A172 (cell line): ENCODE measurements at places on chromosomes 1 and 21.
A peak's percentile ranks its signal among the peaks of the same experiment; 100 is the strongest.

DNA sequence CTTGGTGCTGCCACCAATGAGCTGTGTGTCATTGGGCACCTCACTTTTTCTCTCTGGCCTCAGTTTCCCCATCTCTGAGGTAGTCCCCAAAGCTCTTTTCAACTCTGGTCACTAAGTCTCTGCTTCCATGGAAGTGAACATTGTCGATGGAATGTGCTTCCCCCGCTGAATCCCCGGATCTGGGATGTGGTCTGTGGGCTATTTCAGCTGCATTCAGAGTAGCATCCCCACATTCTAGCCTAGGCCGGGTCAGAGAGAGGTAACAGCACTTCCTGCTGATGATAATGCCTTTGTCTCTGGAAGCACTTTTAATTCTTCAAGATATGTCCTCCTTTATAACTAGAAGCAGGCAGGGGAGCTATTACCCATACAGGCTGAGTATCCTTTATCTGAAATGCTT lies 29.8 kb downstream of the RASSF5 start:
- DNase-seq, result no peak

GRCh38 chr1:112761714-112762480 lies 46.8 kb upstream of the PPM1J start:
- no peak for DNase-seq

DNA sequence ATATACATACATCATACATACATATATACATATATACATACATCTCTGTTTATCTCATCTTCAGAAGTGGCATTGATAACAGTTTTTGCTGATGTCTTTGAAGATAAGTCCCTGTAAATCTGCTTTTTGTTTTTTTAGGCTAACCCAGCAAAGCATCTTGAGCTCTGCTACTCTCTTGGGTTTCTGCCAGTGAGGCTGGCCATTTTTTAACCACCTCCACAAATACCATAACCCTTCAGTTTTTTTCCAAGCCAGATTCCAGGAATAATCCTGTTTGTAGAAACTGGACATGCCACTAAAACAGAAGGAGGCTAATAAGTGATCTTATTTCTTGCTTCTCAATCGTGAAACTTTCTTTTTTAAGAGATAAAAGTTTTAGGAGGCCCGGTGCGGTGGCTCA lies 21.6 kb downstream of the SDHC start:
- DNase-seq, result no peak

DNA sequence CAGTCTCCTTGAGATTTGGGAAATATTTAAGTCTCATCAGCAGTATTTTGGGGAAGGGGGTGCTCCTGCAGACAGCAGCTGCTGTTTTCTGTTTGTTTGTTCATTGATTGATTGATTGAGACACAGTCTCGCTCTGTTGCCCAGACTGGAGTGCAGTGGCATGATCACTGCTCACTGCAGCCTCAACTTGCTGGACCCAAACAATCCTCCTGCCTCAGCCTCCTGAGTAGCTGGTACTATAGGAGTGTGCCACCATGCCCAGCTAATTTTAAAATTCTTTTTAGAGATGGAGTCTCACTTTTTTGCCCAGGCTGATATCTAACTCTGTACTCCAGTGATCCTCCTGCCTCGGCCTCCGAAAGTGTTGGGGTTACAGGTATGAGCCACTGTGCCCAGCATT lies 18.2 kb downstream of the UCK2 start:
- DNase-seq, result no peak

GRCh38 chr1:41485605-41486004 lies 1.1 kb upstream of the EDN2 start:
- peak; percentile 90 for DNase-seq

DNA sequence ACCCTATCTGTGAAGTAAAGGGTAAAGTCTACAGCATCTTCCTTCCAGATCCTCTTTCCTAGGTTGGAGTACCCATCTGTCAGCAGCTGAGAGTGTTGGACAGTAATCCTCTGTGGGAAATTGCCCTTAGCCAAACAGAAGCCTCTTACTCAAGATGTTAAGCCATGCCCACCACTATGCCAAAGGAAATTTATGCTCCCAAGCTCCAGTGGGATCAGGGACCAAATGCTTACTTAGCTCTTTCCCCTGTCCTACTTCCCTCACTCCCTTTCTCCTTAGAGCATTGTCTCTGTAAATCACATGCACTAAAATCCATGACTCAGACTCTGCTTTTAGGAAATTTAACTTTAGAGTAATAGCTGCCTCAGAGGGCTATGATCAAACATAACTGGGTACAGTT lies 254.0 kb downstream of the BRINP2 start:
- no peak for DNase-seq

GRCh38 chr1:206941766-206942418 lies 4.4 kb downstream of the PIGR start:
- no peak for DNase-seq

GRCh38 chr1:71717186-71717585 lies 565.2 kb downstream of the NEGR1 start:
- DNase-seq, result no peak

DNA sequence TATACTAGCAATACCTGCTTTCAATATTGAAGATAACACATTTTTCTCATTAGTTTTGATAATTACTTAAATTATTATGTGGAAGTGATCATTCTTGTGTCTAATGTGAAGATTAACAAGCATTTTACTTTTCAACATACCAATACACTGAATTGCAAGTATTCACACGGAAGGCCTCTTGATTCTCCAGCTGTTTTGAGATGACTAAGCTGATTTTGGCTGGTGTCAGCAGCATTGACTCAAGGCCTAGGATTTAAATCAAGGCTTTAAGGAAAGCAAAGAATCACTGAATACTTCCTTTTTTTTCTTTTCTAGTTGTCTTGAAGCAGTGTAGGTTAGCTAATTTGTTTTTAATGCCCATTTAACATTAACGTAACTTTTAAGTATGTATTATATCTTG lies 373.7 kb downstream of the SRGAP2C start:
- DNase-seq, result peak; percentile 51

DNA sequence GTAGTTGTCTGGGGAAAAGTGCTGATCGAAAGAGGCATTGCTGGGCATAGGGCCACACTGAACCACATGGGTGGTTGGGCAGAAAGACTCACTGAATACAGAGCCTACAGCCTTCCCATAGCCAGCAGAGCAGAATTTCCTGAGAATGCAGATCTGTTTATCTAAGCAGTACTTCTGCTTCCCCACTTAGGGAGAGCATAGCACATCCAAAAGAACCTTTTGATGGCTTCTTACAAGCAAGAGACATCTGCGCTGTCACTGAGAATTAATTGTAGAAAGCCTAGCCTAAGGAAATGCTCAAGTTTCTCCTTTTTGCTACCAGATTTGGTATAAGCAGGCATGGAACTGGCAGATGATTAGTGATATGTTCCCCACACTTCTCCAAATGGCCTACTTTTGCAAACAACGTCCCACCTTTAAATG lies 13.0 kb upstream of the KLHDC8A start:
- no peak for DNase-seq

DNA sequence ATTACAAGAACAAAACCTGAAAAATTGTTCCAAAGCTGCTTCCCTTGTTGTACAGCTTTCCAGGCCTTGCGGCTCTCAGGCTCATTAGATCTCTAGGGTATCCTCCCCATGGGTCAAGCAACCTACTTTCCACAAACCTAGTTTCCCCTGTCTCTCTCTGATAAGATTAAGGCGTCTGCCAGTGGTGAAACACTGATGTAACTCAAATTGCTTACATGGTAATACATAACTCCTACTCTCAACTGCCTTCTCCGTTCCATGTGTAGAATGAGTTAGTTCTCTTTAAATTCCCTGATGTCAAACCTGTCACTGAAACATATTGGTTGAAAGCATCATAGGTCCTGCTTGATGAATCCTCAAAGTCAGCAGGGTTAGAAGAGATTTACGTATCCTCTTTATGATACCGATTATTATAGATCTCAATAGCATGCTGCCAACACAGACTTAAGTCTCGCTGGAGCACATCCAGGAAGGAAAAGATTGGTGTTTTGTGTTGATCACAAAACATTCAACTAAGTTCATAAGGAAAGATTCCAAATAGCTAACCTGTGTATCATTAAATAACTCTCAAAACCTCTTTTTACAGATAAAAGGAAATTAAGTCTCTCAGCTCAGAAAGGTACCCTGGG lies 10.6 kb downstream of the PPP1R15B start:
- DNase-seq, result no peak

GRCh38 chr1:55047611-55048010 lies 8.3 kb downstream of the PCSK9 start:
- no peak for DNase-seq

DNA sequence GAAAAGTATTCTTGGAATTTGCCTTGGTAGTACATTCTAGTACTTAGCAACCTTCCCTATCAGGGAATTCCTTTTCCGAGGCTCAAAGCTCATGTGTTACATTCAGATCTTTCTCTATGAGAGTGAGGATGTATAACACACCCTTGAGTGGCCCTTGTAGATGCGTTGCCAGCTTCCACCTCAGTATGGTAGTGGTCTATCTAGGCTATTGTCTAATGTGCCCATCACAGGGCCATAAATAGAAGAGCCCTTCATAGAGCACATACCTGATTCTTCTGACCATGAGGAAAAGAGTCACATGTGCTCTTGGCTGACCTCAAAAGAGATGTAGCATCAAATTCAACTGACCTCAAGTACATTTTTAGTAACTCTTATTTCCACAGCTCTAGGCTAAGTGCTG lies 14.0 kb upstream of the ZC3H11B start:
- no peak for DNase-seq

- no peak for DNase-seq
Measured at GRCh38 chr1:162137179-162137960, 67.9 kb downstream of the NOS1AP start.

GRCh38 chr1:235004840-235005391 lies 123.7 kb downstream of the TOMM20 start:
- DNase-seq, result no peak

- DNase-seq, result no peak
Measured at GRCh38 chr1:41614818-41615217, 130.3 kb upstream of the EDN2 start.

DNA sequence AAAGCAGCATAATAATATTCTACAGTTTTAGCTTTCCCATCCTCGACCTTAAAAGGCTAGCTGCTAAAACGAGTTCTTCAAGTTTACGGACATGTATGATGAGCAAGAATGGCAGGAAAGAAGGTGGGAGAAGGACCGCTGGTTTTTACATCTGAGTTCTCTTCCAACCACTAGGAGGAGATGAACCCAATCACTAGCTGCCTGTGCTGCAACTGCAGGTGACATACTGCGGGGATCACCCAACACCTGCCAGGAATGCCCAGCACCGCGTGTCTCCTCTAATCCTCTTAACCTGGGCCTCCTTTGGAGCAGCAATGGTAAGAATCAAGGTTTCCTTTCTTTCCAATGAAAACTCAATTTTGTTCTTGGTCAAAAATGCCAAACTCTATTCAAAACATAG lies 23.5 kb downstream of the TOR3A start:
- DNase-seq, result no peak

- DNase-seq, result peak; percentile 24
Measured at GRCh38 chr21:44785620-44786335, 15.8 kb downstream of the UBE2G2 start.

- no peak for DNase-seq
Measured at GRCh38 chr1:227450489-227450888, 112.9 kb upstream of the ZNF678 start.

GRCh38 chr1:106677721-106678120 lies 378.8 kb upstream of the PRMT6 start:
- DNase-seq, result no peak

- no peak for DNase-seq
Measured at GRCh38 chr1:220182656-220183055, 88.7 kb downstream of the IARS2 start.

- DNase-seq, result peak; percentile 74
Measured at GRCh38 chr1:245067257-245067656, 87.5 kb upstream of the KIF26B start.

GRCh38 chr1:53377438-53377841 lies 49.6 kb upstream of the LRP8 start:
- DNase-seq, result no peak

DNA sequence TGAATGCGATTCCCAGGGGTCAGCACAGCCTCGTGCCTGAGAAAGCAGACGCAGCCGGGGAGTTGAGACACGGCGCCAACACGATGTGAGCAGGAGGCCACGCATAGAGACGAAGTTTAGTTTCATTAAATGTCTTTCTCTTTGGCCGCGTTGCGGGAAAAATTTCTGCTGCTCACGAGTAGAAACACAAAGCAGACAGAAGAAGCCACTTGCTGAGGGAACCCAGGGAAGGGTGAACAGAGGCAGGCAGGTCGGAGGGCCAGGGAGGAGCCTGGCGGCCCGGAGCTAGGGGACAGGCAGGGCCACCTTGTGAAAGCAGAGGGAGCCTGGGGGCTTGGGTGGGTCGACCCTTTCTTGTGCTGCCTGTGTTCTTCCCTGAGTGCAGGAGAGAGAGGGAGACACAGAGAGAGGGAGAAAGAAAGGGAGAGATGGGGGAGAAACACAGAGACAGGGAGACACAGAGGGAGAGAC lies 33.2 kb downstream of the POFUT2 start:
- DNase-seq, result no peak

GRCh38 chr1:118145721-118146120 lies 39.3 kb downstream of the SPAG17 start:
- no peak for DNase-seq

DNA sequence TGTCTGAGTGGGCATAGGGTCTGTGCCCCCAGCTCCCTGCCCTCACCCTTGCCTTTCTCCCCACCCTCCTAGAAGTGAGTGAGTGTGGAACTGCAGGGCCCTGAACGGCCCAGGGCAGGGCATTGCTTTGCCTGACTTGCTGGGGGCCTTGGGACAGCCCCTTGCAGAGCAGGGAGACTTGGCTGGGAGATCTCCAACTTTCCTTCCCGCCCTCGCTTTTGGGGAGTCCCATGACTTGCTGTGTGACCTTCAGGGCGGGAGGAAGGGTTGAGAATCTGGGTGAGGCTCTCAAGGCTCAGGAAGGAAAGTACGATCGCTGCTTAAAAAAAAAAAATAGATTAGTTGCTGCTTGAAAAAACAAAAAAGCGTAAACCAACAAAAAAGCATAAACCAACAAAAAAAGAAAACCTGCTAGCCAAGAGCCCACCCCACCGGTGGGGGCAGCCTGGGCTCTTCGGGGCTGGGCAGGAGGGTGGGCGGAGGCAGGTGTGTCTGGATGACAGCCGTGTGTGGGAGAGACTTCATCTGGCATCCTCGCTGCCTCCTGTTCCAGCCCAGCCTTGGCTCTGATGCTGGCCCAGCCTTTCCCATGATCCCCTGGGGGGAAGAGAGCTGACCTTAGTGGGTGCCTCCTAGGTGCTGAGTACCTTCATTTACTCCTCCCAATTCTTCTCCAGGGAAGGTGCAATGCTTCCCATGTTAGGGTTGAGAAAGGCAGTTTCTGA lies 6.5 kb downstream of the NBL1 start:
- DNase-seq, result no peak

GRCh38 chr21:39863111-39863510 lies 4.1 kb upstream of the PCP4 start:
- DNase-seq, result peak; percentile 86

DNA sequence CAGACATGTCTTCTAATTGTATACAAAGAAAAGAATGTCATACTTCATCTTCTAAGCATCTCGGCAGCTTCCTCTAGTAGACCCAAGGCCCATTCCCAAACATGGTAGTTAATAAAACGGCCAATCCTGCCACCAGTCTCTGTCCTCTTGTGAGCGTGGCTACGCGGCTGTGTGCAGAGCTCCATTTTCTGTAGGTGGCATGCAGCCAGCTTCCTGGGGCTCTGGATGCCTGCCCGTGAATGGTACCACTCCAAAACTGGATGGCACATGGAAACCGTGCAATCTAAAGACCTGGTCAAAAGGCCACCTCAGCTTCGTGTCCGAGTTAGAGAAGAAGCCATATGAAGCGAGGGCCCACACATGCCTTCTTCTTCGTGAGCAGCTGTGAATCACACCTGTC lies 110.7 kb downstream of the SIPA1L2 start:
- DNase-seq, result no peak

- DNase-seq, result no peak
Measured at GRCh38 chr1:53559391-53559815, 100.2 kb downstream of the DMRTB1 start.

- DNase-seq, result no peak
Measured at GRCh38 chr1:106584676-106585075, 471.8 kb upstream of the PRMT6 start.
